Fibroblast of villous mesenchyme (primary cell): ENCODE measurements at places on chromosomes 13 and 19.
A peak's percentile ranks its signal among the peaks of the same experiment; 100 is the strongest.

GRCh38 chr19:13917888-13918406, 11.9 kb downstream of the CC2D1A start:
- DNase-seq, result no peak

- no peak for DNase-seq
Measured at GRCh38 chr13:67917291-67917987, 687.3 kb upstream of the PCDH9 start.

- no peak for DNase-seq
Measured at GRCh38 chr19:43468354-43469159, 3.1 kb upstream of the LYPD3 start.

GRCh38 chr19:35911790-35912189, 3.7 kb upstream of the TYROBP start:
- DNase-seq, result no peak

DNA sequence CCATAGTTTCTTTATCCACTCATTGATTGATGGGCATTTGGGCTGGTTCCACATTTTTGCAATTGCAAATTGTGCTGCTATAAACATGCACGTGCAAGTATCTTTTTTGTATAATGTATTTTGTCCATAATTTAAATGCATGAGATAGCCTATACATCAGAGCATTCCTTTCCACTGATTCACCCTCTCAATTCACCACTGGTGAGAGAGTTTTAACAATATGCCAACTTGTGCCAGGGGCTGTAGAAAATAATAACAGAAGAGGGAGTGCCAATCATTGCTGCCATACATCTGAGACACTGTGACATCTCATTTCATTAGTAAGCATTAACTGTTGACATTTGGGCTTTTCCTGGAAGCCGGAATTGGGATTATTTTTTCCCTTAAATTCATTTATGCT, 125.1 kb downstream of the RAP2A start:
- DNase-seq, result no peak

- peak; percentile 68 for DNase-seq
Measured at GRCh38 chr13:109654341-109655205, 131.8 kb downstream of the IRS2 start.

DNA sequence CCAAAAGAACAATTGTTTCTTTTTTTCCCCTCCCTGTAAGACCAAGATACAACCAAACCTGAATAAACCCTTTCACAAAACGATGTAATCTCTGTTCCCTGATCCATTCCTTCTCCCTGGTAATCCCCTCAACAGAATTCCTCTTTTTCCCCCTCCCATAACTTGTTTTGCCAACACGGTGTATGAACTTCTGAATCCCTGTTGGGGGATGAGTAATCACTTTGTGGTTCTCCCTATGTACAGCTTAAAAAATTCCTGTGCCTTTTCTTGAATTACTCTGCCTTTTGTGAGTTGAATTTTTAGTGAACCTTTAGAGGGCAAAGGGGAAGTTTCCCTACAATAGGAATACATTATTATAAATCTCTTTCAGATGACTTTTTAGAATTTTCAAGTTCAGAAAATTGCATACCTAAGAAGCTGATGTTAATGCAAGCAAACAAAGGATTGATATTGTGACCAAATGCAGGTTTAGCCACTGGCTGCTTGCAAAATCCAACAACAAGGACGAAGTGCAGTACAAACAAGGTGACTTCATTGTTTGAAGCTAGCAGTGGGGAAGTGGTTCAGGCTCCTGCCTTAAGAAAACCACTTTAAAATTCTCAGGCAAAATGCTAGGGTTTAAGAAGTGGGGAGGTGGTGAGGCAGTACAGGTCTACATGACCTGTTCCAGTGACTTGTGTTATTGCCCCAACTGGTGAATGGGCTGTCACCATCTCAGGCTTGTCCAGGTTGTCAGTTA, 15.0 kb upstream of the EPSTI1 start:
- peak; percentile 45 for DNase-seq

GRCh38 chr13:31436478-31436877, 236.7 kb downstream of the B3GLCT start:
- no peak for DNase-seq

- DNase-seq, result peak; percentile 42
Measured at GRCh38 chr13:26300140-26300539, 46.2 kb downstream of the CDK8 start.

DNA sequence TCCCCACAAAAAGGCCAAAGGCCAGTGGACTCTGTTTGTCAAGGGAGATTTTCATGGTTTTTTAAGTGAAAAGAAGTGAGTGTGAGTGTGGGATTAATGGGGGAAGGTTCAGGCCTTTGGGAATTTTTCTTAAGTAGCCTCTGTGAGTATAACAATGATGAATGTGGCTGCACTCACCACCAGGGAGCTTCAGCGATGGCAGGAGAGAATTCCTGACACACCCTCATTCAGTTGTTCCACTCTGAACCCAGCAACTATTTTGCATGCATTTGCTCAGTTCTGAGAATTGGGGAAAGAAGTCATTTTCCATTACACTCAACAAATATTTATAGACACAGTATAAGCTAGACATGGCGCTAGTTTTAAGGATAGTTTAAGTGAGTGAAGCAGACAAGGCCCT, 117.9 kb downstream of the CCNA1 start:
- no peak for DNase-seq

- no peak for DNase-seq
Measured at GRCh38 chr13:46596466-46596865, 43.5 kb downstream of the LRCH1 start.

GRCh38 chr13:65638572-65639168, 1591.5 kb downstream of the PCDH9 start:
- peak; percentile 17 for DNase-seq

DNA sequence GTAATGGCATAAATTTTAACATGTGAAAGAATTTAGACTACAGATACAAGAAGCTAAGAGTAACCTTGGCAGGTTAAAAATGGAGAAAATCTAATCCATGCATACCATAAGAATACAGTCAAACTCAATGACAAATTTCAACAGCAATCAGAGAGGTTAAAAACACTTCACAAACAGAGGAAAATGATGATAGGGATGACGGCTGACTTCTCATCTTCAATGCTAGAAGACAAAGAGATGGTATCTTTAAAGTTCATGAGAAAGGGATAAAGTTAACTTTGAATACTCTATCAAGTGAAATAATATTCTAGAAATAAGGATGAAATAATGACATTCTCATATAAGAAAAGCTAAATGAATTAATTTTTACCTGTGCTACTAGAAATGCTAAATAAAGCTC, 1130.2 kb upstream of the MIR17HG start:
- DNase-seq, result no peak

- DNase-seq, result no peak
Measured at GRCh38 chr13:39095500-39095899, 57.2 kb downstream of the NHLRC3 start.

GRCh38 chr13:20064128-20064527, 96.7 kb downstream of the GJA3 start:
- peak; percentile 24 for DNase-seq

DNA sequence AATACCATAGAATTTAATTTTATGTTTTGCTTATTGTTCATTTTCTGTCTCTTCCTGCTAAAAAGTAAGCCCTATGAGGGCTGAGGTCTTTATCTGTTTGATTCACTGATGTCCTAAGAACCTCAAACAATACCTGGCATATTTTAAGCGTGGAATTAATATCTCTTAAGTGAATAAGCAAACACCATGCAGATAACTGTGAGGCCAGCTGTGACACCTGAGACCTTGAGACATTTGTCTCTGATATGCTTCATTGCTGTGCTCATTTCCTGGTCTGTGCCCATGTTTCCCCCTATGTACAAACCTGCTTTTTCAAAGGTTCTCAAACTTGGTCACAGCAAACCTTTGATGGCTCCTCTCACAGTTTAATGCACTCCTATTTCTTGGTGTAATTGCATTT, 254.6 kb downstream of the COG6 start:
- DNase-seq, result no peak

DNA sequence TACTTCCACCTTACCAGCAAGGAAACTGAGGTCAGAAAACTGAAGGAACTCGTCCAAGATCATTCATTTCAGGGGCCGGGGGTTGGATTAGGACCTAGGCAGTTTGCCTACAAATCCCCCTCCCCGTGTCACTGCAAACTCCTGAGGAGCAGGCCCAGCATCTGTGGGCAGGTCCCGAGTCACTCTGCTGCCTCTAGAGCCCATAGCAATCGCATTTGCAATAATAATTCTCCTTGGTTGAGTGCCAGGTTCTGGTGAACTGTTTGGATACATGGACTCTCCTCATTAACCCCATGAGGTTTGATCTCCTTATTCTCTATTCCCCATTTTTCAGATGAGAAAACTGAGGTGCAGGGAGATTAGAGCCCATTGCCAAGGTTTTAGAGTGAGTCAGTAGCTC, 903 bp downstream of the PIN1 start:
- DNase-seq, result peak; percentile 24

GRCh38 chr19:33437393-33437820, 63.9 kb downstream of the CEBPG start:
- DNase-seq, result no peak

- DNase-seq, result no peak
Measured at GRCh38 chr19:33405254-33405552, 31.7 kb downstream of the CEBPG start.

DNA sequence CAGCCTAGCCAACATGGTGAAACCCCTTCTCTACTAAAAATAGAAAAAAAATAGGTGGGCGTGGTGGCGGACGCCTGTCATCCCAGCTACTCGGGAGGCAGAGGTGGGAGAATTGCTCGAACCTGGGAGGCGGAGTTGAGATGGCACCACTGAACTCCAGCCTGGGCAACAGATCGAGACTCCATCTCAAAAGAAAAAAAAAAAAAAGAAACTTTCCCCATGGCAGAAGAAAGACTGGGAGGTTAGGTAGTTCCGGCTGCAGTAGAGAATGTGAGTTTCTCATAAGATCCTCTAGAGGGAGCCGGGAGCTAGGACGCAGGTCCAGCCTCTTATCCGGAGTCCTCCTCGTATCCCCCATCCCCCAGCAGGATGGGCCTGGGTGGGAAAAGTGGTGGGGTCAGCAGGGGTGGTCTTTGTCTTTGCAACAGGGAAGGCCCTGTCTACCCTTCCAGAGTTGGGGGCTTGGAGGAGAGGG, 13.2 kb upstream of the CREB3L3 start:
- peak; percentile 68 for DNase-seq

DNA sequence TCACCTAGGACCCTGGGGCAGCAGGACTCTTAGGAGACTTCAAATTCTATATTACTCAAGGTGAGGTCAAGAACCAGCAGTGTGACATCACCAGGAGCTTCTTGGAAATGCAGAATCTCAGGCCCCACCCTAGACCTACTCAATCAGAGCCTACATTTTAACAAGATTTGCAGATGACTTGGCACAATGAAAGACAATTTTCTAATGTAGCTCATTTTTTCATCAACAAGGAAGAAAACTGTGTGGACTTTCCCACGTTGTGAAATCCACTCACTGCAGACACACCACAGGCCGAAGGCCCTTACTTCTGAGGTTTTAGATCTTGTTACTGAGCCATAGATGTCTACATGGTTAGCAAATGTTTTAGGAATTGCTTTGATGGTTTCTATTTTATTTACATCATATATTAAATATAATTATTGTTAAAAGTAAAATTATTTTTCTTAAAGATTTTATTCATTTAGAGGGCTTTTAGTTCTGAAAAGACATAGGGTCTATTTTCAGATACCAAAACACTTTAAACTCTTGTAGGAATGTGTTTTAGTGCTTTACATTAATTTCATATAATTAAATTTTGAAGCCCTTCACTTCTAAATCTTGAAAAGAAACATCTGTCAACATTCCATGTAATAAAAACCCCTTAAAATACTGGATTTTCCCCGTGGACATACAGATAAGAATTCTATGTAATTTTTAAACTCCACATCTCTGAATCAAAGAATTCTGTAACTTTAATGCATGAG, 18.5 kb upstream of the STARD13 start:
- DNase-seq, result no peak

GRCh38 chr19:14113762-14114414, 3.7 kb downstream of the PRKACA start:
- no peak for DNase-seq

DNA sequence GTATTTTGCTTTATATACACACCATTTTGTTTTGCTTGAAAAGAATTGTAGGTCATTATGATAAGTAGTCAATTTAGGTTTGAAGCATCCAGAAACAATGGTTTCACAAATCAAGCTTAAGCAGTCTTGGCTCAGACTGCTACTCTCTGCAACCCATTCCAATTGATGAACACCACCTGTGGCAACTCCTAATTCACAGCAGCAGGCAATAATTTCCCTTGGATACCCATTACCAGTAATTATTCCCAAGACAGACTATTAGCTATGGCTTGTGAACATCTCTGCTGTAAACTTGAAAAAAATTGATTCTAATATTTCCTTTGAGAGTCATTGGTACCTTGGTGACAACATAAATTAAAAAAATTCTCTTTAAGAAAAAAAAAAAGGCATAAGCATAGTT, 299.3 kb upstream of the SLITRK6 start:
- DNase-seq, result no peak

- DNase-seq, result peak; percentile 99
Measured at GRCh38 chr13:44435142-44435918, 61.7 kb downstream of the SERP2 start.

- DNase-seq, result no peak
Measured at GRCh38 chr19:52522551-52522950, 4.9 kb upstream of the ZNF808 start.

DNA sequence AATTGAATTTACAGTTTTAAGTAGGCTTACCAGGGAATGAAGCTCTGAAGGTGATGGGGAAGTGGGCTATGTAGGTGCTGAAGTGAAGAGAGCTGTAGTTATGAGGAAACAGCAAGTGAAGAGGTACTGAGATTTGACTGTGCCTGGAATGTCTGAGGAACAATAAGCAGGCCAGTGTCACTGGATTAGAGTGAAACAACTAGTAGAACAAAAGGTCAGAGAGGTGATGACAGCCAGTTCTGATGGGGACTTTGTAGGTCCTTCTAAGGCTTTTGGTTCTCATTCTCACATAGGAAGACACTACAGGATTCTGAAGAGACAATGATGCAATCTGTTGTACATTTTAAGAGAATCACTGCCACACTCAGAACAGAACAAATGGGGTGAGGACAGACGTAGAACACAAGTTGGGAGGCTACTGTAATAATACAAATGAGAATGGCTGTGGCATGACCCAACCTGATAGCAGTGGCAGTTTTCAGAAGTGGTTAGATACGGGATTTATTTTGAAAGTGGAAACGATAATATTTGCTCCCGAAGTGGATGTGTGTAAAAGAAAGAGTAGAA, 130.8 kb downstream of the MYCBP2 start:
- peak; percentile 10 for DNase-seq

DNA sequence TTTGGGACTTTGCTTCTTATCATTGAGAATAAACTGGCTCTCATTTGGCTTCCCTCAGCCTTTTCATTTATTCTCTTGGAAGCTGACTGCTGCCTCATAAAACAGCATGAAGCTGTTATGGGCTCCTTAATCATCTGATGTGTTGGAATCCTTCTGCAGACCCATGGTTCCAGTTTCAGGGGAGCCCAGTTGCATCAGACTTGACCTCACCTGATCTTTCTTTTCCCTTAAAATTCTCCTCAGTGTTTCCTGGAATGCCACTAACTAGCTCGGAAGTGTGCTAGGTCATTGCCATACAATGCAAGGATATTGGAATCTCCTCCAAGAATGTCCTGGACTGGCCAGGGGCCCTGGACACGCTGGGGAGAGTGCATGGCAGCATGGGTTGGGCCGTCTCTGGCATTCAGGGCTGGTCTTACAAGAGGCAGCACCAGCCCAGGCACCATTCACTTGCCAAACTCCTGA, 158.7 kb downstream of the FLT1 start:
- DNase-seq, result peak; percentile 66
